Activated CD4-positive, alpha-beta T cell treated with anti-CD3 and anti-CD28 coated beads, Interleukin-2, Interleukin-4, amounts not matched to agents 100 ng/mL and 50 ng/mL, durations not matched to agents 16 hours and 8 hours (primary cell): ENCODE measurements at places on chromosomes 1 and 21.

- DNase-seq, result no peak
Observed at GRCh38 chr1:23930861-23931490, 17.8 kb upstream of the CNR2 start.

DNA sequence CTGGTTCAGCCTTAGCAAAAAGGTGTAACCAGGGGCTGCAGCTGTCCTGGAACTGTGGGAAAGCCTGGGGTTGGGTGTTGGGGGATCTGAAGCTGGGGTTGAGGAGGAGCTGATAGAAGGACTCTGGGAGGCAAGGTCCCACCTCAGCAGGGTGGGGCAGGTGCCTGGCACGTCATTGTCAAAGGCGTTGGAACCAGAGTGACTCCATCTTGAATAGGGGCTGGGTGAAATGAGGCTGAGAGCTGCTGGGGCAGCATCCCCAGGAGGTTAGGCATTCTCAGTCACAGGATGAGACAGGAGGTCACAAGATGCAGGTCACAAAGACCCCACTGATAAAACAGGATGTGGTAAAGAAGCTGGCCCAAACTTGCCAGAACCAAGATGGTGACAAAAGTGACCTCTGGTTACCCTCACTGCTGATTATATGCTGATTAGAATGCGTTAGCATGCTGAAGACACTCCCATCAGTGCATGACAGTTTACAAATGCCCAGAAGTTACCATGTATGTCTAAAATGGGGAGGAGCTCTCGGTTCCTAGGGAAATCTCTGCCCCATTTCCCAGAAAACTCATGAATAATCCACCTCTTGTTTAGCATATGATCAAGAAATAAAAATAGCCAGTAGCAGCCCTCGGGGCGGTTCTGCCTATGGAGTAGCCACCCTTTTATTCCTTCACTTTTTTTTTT, 85.4 kb downstream of the IER5 start:
- no peak for DNase-seq

DNA sequence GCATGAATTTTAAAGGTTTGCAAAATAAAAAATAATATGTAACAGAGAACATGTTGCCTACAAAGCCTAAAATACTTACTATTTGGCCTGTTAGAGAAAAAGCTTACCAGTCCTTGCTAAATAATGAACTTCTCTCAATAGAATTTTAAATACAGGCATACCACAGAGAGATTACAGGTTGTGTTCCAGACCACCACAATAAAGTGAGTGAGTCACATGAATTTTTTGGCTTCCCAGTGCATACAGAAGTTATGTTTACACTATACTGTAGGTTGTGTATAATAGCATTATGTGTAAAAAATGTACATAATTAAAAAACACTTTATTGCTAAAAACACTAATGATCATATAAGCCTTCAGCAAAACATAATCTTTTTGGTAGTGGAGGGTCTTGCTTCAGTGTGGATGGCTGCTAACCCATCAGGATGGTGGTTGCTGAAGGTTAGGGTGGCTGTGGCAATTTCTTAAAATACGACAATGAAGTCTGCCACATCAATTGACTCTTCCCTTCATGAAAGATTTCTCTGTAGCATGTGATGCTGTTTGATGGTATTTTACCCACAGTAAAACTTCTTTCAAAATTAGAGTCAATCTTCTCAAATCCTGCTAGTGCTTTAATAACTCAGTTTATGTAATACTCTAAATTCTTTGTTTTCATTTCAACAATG, 48.6 kb downstream of the SCYL3 start:
- DNase-seq, result no peak

DNA sequence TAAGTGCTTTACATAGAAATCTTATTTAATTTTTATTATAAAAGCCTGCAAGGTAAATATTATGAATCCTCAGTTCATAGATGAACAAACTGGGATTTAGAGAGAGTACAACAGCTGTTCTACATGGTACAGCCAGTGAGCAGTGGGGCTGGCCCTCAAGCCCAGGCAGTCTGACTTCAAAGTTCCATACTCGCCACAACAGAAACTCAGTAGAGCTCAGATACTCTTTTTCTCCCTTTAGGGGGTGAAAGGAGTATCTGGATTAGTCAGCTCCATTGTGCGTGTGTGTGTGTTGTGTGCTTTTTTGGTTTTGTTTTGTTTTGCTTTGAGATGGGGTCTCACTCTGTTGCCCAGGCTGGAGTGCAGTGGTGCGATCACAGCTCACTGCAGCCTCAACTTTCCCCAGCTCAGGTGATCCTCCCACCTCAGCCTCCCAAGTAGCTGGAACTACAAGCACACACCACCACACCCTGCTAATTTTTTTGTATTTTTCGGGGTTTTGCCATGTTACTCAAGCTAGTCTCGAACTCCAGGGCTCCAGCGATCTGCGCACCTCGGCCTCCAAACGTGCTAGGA, 378.5 kb downstream of the SMYD3 start:
- peak; percentile 14 for DNase-seq

DNA sequence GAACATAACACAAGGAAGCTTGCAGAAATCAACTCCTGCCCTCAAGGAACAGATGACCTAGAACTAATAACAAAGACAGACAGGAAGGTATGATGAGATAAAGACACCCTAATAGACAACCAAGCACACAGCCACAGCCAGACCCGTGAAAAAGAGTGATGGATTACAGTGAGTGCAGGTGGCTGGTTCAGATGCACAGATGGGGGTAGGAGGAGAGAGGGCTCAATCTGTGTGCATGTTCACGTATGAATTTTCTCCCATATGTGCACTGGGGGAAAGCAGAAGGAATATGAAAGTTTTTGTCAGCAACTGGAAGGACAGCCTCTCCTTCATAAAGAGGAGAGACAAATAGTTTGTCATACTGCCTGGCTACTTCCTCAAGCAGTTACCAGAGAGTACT, 367.1 kb downstream of the PBX1 start:
- DNase-seq, result no peak
